ENCODE measurements at places on chromosomes 12 and 14.

GRCh38 chr14:102580550-102581110 is 11.8 kb upstream of the RCOR1 start:
- DNase-seq, result no peak

- DNase-seq, result no peak
These were observed 3.6 kb downstream of the LARP4 start for GRCh38 chr12:50404307-50404706.

- DNase-seq, result no peak
These were observed 32.0 kb upstream of the CCND2 start for GRCh38 chr12:4241592-4241991.

DNA sequence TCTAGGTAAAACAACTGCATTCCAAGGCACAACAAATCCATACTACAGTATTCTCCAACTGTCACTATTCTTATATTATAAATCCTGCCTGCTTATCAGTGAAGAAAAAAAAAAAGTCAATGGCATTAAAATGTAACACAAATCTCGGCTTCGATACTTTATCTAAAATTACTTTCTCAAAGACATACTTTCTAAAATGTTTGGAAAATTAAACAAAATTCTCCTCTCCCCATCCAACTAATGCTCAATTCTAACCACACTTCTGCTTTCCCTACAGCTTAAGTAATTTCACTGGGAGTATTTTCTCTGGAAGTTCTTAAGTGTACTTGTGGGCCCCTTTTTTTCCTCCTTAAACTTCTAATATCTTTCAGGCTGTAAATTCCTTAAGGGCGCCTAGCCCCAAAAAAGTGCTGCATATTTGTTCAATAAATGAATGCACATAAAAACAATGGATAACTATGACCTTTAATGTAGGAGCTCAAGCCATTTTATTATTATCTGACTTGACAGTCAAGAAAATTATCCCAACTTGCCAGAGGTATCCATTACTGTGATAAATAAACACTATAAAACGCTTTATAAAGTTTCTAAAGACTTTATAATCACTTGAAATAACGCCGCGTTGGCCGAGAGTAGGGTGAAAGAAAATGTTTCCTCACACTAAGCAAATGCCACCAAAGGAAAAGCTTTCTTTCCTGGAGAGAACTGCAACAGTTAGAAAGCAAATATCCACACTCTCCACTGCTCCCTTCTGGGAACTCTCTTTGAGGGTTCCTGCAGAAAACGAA is 977 bp downstream of the HEATR5A start:
- DNase-seq, result no peak

DNA sequence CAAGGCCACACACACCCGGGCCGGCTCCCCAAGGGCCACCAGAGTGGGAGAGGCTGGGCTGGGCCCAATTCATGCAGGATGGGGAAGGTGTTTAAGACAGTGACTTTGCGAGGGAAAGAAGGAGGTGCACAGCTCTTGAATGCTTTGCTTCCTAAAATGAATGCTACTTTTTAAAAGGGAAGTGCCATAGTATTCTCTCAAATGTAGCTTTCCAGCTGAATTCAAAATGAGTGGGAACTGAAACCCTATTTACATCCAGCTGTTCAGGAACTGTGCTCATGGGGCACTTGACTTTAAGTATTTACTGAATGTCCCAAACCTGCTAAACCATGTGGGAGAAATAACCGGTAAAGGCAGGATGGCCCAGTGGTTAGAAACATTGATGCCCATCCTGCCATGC is 7.6 kb downstream of the ITPK1 start:
- DNase-seq, result no peak

DNA sequence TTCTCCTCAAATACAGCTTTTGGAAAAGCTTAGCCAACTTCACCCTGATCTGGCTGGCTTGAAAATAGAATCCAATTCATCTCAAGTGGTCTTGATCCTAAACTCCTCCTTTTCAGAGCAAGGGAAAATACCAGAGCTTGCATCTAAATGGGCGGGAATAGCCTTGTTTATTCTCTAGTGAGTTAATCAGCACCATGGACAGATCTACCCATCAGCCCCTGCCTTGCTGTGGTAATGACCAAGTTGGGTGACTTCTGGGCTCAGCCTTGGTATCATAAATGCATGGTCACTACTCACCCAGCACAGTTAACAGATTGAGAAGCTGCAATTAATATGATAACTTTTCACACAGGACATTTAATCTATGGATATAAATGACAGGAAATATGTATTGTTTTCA is 196.6 kb downstream of the GLT1D1 start:
- DNase-seq, result no peak

- DNase-seq, result no peak
These were observed 75.3 kb downstream of the COCH start for GRCh38 chr14:30949651-30950050.

- no peak for DNase-seq
These were observed 137.5 kb downstream of the TMEM117 start for GRCh38 chr12:43973385-43973784.
